T47D (cell line): ENCODE measurements at places on chromosomes 11 and 22.

DNA sequence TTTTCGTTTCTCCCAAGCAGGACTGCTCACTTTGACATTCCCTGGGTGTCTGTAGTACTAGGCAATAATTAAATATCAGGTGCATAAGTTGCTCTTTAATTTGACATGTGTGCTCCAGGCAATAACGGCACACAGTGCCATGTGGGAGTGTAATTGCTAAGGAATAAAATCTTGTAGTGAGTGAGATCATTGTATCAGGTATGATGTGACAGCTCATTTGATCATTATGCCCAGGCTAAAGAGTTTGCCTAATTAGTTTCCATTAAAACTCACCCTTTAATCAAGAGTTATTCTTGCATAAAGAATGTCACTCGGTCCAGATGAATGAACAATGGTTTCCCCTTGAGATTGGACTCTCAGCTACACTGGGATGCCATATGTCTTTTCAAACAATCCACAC, 220.0 kb downstream of the INSC start:
- no peak for DNase-seq

DNA sequence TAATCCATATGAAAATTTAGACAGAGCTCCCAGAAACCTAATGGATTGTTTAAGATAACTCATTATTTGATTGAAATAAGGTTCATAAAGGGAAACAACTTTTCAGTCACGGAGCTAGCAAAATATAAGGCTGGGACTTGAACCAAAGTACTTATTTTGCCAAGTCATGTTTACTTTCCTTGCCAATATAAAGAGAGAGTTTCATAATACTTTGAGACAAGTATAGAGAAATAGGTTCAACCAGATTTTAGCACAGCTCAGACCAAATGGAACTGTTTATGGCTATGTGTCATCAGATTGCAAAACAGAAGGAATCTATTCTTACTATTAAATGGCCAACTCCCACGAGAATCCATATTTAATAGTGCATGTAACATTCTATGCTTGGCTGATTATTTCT, 1517.5 kb upstream of the TENM4 start:
- DNase-seq = peak; percentile 7

- DNase-seq = no peak
These were observed 1282.1 kb downstream of the TBC1D22A start for GRCh38 chr22:48044487-48045060.

- DNase-seq = no peak
These were observed 14.1 kb downstream of the ANKK1 start for GRCh38 chr11:113401718-113402117.

- no peak for DNase-seq
These were observed 502.1 kb downstream of the SOX6 start for GRCh38 chr11:15854245-15854644.
